Activated T-cell treated with anti-CD3 and anti-CD28 coated beads for 24 hours (primary cell): ENCODE measurements at places on chromosomes 3 and 15.

GRCh38 chr3:55200906-55201305 lies 273.0 kb upstream of the LRTM1 start:
- no peak for DNase-seq

DNA sequence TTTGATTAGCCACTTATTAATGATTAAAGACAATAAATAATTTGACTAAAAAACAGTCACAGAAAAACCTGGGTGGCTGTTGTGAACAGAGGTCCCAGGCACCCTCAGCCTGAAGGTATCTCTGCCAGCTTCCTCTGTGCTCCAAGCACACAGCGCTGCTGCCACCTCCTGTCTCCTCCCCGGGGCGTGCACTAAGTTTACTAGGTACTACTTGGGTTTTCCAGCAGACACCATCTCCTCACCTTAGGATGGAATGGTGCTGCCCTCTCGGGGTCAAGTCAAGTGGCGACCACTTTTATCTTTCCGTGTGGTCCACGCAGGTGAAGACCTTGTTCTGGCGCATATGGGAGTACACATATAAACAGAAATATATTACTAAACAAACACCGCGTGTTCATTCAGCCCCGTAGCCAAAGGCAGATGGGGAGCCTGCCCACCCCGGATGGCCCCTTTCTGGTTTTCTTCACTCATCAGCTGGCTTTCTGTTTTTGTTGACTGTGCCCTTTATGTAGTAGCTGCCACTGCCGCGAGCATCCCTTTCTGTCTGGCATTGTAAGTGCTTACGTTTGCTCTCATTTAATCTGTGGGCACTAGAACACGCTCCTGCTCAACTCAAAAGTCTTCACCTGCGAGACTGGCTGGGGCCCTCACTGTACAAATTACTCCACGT lies 128.0 kb downstream of the LRIG1 start:
- no peak for DNase-seq

GRCh38 chr3:169604568-169604967 lies 58.9 kb downstream of the MECOM start:
- no peak for DNase-seq

DNA sequence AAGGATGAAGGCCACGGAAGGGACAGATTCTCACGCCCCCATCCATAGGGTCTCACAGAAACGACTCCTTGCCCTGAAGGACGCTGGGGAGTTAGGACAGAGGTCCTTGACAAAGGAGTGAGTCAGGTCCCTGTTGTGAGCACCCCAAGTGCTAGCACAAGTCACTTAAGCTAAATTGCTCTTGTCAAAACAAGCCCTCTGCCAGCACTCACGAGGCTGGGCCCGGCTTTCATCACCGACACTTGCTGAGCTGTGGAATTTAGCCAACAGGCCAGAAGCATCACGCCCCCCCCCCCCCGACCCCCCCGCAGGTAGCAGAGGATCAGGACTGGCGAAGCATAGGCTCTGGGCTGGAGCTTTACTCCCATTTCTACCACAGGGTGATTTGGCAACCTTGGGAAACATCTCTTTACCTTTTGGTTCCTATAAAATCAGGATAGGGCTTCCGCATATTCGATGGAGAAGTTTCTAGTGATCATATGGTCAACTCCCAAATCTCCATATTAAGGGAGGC lies 75.4 kb downstream of the ADCY5 start:
- DNase-seq: no peak

DNA sequence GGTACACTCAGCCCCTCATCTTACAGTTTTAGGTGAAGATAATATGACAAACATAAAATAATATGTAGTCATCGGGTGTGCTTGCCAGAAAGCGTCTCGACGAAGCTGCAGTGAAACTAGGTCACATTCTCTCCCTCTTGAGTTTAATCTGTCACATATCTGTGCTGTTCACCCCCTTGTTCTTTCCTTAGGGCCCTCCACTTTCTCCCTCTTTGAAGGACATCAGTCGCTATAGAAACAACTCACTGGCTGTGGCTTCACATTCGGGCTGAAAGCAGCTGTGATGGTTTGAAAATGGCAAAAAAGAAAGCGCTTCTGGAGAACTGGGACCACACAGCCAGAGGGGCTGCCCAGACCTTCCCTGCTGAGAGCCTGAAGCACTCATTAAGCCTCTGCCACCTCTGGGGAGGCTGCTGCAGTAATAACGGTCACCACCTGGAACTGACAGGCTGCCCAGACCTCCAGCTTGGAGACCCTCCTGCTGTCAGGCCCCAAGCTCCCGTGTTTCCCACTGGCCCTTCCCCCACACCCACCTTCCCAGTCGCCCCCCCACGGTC lies 50.3 kb downstream of the ABTB1 start:
- no peak for DNase-seq

- no peak for DNase-seq
Measured at GRCh38 chr15:69328080-69328479, 29.4 kb downstream of the PAQR5 start.

GRCh38 chr15:63763476-63764123 lies 70.1 kb downstream of the HERC1 start:
- DNase-seq: no peak

DNA sequence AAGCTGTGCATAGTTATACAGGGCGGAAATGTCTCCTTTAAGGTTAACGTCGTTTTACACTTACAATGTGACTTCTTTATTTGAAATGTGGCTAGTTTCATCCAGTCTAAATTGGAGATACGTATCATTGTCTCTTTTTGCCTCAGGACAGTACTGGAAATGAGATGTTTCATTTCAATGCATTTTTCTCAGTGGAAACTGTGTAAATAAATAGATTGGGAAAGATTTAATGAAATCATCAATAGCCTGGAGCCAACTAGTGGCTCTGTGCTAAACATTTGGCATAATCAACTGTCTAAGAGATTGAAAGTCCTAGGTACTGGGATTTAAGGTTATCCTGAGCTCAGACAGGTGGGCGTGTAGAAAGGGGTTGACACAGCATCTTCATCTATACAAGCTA lies 691.5 kb upstream of the CCDC54 start:
- DNase-seq: no peak

GRCh38 chr3:108818404-108818803 lies 4.2 kb upstream of the TRAT1 start:
- DNase-seq: peak; percentile 31

- no peak for DNase-seq
Measured at GRCh38 chr15:27238209-27238608, 267.2 kb downstream of the GABRG3 start.

GRCh38 chr3:151969026-151969642 lies 95.7 kb downstream of the SUCNR1 start:
- DNase-seq: no peak

DNA sequence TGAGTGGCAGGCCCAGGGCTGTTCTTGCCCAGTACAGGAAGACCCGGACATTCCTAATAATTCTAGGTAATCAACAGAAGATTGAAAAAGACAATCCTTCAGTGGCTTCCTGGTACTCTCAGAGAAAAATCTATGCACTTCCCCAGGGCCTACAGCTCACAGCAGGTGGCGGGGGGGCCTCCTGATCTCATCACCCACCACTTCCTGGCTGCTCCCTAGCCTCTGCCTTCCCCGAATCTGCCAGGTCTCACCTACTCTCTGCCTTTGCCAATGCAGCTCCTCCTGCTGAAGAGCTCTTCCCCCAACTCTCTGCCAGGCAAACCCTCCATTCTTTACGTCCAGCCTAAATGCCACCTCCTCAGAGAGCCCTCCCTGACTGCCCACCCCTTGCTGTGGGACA lies 37.5 kb downstream of the EHD4 start:
- DNase-seq: peak; percentile 59

DNA sequence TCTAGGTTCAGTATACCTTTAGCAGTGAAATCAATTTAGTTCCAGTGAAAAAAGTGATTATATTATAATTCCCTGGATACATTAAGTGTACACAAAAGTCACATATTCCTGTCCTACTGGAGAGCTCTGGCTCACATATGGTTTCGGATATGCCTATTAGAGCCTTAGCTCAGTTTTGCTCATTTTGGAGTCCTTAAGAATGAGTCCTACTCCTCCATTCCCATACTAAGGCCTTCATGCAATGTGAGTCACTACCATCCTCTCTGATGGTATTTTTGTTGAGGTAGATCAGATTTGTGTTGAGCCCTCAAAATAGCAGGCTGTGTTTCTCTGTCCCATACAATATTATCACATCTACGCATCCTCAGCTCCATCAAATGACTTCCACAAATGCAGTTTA lies 294.2 kb upstream of the COL8A1 start:
- no peak for DNase-seq

DNA sequence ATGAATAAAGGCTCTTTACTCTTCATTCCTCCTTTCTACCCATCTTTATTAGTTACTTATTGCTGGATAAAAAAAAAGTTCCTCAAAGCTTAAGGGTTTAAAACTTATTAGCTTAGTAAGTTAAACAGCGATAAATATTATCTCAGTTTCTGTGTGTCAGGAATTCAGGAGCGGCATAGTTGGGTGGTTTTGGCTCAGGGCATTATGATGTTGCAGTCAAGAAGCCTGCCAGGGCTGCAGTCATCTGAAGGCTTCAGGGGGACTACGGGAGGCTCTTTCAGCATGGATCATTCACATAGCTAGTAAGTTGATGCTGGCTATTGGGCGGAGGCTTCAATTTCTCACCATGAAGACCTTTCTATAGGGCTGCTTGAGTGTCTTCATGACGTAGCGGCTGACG lies 1.9 kb upstream of the DLG1 start:
- no peak for DNase-seq

DNA sequence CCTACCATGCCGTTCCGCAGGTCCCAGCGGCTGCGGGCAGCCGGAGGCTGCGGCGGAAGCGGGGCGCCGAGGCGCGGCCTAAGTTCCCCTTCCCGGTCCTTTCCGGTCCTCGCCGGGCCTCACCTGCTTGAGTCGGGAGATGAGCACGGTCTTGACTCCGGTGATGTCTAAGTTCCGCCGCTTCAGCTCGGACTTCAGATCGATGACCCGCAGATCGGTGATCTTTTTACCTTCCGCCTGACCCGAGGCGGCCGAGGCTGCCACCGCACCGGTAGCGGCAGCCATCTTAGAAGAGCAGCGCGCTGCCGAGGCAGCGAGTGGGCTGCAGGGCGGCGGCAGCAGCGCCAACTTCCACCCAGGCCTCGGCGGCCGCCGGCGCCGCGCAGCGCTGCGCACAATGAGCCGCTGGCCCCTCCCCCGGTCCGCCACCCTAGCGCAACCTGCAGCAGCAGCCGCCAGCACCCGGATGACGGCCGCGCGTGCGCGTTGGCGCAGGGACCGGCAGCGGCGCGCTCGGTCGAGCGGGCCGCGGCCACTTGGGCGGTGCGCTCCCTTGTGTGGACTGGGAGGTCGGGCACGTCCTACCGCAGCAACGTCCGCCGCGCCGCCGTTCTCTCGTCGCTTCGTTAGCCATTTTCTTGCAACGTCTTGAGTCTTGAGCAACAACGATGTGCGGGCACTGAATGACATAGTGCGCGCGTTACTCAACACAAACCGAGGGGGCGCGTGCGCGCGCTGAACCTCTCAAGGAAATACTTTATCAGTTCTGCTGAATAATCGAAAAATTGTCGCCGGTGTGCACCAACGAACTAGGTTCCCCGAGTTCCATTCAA lies at the start of gene SLTM:
Gene SLTM (minus strand): TSS at position 399 of the 833 bp plus-strand sequence. CDS start 114 bp downstream, at position 285.
- peak; percentile 88 for DNase-seq

- no peak for DNase-seq
Measured at GRCh38 chr15:40340038-40340739, 550 bp downstream of the CCDC9B start.

GRCh38 chr3:108669208-108669607 lies 79.7 kb downstream of the DZIP3 start:
- DNase-seq: no peak

DNA sequence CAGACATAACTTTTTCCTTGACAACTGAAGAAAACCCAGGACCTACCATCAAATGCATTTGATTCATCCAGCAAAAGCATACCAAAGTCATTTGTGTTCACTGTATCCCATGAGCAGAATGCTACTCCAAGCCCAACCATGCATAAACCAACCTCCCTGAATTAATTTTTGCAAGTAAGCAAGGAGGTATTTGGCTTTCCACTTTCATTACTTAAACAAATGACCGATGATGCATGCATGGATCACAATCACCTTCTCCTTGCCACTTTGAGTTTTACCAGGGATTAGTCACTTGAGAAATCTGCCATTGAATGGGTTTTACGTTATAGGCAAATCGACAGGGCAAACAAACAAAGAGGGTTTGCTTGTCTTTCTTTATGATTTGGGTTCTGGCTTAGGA lies 214.8 kb downstream of the FMN1 start:
- DNase-seq: no peak

GRCh38 chr3:133820129-133820528 lies 14.5 kb downstream of the SRPRB start:
- DNase-seq: no peak

GRCh38 chr3:188153437-188154013 lies 432 bp upstream of the LPP start:
- no peak for DNase-seq

- no peak for DNase-seq
Measured at GRCh38 chr3:23161308-23161707, 41.8 kb upstream of the UBE2E2 start.

- no peak for DNase-seq
Measured at GRCh38 chr3:96700322-96701315, 113.8 kb upstream of the EPHA6 start.

DNA sequence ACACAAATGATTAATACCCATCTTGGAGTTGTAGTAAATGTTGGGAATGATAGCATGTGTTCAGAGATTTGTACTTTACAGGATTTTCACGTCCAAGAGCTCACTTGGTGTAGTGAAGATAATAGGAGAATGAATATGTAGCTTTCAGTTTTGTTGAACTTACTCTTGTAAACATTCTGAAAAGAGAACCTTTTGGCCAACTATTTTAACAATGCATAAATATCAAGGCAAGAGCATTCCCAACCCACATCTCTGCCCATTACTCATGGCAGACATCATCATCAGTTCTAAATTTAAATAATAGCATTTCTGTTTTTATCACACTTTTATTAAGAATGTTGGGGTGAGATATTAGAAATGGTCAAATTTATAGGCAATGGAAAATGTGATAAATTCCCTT lies 465.2 kb upstream of the TPRG1 start:
- no peak for DNase-seq

DNA sequence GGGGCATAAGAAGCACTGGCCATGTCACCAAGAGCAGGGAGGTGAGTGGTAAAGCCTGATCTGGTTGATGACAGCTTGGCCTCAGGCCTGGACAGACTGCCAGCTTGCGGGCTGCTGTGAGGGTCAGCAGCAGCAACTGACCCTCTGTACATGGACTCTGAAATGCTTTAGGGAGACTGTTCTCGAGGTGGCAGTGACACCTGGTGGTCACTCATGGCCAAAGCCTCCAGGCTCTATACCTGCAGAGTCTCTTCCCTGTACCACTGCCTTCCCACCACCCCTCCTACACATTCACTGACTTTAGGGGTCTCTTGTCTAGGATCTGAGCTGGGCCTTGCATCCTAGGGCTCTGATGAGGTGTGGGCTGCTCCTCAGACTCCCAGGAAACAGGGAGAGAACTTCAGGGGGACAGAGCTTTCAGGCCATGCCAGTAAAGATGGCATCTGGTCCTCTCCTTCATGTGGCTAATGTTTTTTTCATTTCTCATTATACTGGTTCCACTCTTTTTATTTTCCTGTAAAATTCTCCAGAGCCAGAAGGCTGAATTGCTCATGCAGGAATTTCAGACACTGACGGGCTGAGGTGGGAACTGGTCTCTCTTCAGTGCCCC lies 17.2 kb upstream of the TIMP4 start:
- no peak for DNase-seq

- DNase-seq: no peak
Measured at GRCh38 chr3:104555728-104556127, 811.0 kb upstream of the ALCAM start.
